ENCODE measurements at places on chromosomes 2 and 18. TPM values are rescaled to one million over a fixed set of nuclear protein-coding genes. Genes with fewer than 3 reads are reported as not detected.
A peak's percentile ranks its signal among the peaks of the same experiment; 100 is the strongest.

- H3K36me3 ChIP-seq, result no peaks in the 10 kb centered on the region
- no peak for DNase-seq
- H3K4me1 ChIP-seq, result no peaks in the 10 kb centered on the region
- H3K27ac ChIP-seq, result no peak overlapping the region
These were observed 64.4 kb upstream of the SPAG16 start for GRCh38 chr2:213219816-213220215.

DNA sequence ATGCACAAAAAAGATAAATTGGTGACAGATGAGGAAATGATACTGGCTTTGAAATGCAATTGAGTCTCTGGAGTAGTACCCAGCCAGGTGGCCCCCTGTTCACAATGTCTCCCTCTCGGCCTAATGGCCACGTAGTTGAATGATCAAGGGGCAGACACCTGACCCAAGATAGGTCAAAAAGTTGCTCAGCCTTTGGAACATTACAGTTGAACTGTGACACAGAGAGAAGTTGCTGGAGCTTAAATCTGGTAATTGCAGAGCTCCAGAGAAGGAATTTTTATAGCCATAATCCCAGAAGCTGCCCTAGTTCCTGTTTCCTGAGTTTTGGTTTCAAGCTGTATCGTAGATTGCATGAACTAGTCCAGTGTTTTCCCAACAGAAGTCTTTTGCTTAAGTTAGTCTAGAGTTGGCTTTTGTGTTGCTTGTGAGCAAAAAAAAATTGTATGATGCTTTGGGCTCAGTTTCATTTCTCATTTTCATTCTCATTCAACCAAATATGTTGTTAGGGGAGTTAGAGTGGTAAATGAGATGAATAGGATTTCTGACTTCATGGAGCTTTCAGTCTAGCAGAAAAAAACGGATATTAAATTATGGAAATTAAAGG is 117.9 kb downstream of the CSRNP3 start:
- H3K4me1 ChIP-seq, result peaks cover 15% of the 10 kb centered on the region
- DNase-seq, result no peak
- H3K27ac ChIP-seq, result peak overlapping the region; percentile 87

GRCh38 chr2:120317916-120318315 is 28.0 kb upstream of the INHBB start:
- H3K4me1 ChIP-seq, result peaks cover 43% of the 10 kb centered on the region
- no peak for DNase-seq
- H3K36me3 ChIP-seq, result peaks cover 3% of the 10 kb centered on the region
- no peak overlapping the region for H3K27ac ChIP-seq

DNA sequence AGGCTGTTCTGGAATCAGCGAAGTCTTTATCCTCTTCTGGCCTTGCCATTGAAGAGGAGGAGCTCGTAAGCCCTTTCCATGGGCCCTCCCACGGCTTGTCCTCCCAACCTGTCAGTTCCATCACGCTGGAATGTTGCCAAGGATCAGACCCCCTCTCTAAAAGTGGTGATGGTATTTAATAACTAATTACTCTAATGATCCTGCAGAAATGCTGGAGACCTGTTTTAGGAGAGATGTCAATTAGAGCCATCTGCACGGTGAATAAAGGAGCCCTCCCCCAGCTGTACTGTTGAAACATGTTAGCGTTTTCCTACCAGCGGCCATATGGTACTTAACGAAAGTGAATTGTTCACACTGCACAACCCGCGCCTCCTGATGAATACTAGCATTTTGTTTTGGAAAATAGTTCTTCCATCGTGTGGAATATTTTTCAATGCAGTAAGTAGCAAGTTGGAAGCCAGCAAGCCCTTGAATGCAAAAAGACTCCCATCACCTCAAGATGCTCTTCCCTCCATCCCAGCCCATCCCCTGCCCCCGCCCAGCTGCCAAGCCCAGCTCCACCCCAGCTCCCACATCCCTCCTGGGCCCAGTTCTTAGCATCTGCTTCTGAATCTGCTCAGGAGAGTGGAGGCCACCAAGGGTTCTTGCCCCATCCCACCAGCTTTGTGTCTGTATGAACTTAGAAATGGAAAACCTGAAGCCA is 145.4 kb downstream of the KLHL29 start:
- DNase-seq, result no peak
- peaks cover 11% of the 10 kb centered on the region for H3K27me3 ChIP-seq
- H3K4me1 ChIP-seq, result peaks cover 11% of the 10 kb centered on the region
- no peak overlapping the region for H3K27ac ChIP-seq

- no peaks in the 10 kb centered on the region for H3K36me3 ChIP-seq
- H3K27ac ChIP-seq, result no peak overlapping the region
- no peaks in the 10 kb centered on the region for H3K4me1 ChIP-seq
- no peak overlapping the region for H3K4me3 ChIP-seq
These were observed 80.3 kb downstream of the INSIG2 start for GRCh38 chr2:118168615-118169014.

GRCh38 chr18:77206676-77207374 is 42.8 kb upstream of the GALR1 start:
- no peaks in the 10 kb centered on the region for H3K36me3 ChIP-seq
- no peak for DNase-seq
- H3K4me1 ChIP-seq, result peaks cover 7% of the 10 kb centered on the region
- peaks cover 2% of the 10 kb centered on the region for H3K27me3 ChIP-seq
- no peak overlapping the region for H3K27ac ChIP-seq

- H3K27ac ChIP-seq, result no peak overlapping the region
- H3K27me3 ChIP-seq, result no peaks in the 10 kb centered on the region
- DNase-seq, result peak; percentile 9
- no peak overlapping the region for H3K4me3 ChIP-seq
- no peaks in the 10 kb centered on the region for H3K36me3 ChIP-seq
These were observed 187.1 kb upstream of the PIK3C3 start for GRCh38 chr18:41767960-41768359.

FER1L5 gene
- total RNA-seq, result 1.0 TPM

SRSF7 gene
- total RNA-seq, result 137 TPM

SERPINB11 gene
- not detected for total RNA-seq

RGPD8 gene
- 11.8 TPM for total RNA-seq

SIGLEC15 gene
- total RNA-seq, result 2.7 TPM

AGXT gene
- total RNA-seq, result not detected

PAX8 gene
- total RNA-seq, result 2.1 TPM

IL36A gene
- total RNA-seq, result not detected

All from endothelial cell (in vitro differentiated cells).